ENCODE measurements at places on chromosomes 3 and 15.

DNA sequence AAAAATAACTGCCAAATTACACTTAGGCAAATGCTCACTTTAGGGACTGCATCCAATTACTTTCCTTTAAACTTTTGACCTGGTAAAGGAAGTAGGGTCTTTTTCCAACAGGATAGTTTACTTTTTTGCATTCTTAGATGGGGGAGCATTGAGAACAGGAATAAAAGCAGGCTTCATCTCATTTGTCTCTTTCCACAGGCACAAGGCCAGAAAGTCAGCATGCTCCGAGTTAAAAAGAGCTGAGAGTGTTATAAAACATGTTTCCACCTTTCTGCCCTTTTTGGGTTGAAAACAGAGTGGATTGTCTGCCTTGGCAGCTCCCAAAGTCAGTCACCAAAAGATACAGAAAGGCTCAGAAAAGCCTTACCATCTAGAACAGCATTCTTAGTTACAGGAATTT is 404.9 kb upstream of the ALCAM start:
- no peak for DNase-seq

GRCh38 chr3:28816017-28816416 is 464.9 kb upstream of the RBMS3 start:
- DNase-seq, result no peak

DNA sequence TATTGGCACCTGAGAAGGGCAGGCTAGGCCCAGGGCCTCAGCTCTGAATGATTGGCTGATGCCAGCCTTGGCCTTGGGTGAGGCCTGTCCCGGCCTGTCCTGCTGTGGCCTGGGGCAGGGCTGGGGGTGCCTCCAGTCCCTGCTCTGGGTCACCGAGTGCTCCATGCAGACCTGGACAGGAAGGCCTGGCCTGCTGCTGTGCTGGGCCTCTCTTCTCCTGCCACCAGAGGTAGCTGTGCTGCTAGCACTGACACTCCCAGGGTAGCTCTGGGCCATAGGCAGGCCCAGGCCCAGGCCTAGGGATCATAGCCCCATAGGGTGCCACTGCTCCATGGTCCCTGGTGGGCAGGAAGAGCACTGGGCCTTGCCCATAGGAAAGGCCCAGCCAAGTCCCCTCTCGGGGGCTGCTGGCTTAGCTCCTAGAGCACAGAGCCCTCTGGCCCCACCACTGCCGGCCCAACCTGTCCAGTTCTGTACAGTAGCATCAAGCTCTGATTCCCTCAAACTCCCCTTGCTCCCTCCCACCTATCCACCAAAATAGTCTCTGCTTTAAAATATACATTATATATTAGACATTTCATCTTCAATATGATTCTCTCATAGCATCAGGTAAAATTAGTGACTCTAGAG is 18.2 kb downstream of the ABTB1 start:
- peak; percentile 35 for DNase-seq

DNA sequence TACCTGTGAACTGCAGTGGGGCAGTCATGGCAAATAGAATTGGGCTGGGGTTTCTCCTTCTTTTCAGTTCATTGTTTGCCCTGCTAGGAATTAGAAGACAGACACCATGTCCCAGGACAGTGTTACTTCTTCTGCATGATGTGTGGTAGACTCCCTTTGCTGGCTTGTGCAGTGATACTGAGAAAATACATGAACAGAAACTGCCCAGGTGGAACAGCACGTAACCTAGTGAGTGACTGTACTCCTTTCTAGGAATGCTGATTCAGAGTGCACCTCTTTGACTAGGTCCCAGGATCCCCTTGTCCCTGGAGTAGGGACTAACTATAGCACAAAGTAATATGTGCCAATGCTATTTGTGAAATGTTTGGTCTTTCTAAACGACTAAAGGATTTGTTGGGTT is 10.7 kb upstream of the SLC22A13 start:
- no peak for DNase-seq

GRCh38 chr3:169668957-169669741 is 5.6 kb upstream of the MECOM start:
- DNase-seq, result no peak

DNA sequence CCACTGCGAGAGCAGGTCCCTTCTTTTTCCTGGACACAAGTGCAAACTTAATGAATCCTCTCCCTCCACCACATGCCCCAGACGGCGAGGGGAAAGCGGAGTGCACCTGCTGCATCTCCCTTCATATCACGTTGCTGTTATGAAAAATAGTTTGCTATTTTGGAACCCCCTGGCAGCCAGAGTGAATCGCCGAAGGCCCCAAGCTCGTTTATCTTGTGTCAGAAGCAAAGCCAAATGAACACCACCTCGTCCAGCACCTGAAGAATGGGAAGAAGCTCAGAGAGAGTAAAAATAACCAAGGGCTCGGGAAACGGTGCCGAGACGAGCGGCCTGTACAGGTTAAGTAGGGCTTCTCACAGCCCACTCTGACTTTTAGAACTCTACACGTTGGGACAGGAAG is 394.6 kb upstream of the RORA start:
- DNase-seq, result no peak

DNA sequence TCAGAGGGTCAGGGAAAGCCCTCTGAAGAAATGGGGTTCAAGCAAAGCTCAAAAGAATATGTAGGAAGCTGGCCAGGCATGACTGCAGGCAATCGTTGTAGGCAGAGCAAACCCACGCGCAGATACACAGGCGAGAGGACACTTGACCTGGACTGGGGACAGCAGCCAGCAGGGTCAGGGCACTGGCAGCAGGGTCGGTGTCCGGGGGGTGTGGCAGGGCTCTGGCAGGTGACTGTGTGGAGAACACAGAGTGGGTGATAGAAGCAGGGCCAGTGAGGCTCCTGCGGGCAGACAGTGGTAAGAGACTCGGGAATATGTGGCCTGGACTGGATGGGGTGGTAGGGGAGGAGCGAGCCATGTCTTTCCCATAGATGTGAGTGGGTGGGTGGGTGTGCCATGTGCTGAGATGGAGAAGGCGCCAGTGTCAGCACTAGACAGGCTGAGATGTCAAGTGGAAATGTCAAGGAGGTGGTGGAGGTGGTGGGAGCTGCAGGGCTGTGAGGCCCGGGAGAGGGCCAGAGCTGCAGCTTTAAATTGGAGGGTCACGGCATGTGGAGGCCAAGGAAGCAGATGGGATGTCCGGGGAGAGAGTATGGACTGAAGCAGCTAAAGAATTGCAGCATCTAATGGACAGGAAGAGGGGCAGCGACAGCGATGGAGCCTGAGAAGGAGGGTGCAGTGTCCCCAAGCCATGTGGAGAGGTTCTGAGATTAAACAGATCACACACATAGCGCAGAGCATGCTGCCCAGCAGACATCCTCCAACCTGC is 13.4 kb downstream of the TMEM43 start:
- DNase-seq, result no peak

DNA sequence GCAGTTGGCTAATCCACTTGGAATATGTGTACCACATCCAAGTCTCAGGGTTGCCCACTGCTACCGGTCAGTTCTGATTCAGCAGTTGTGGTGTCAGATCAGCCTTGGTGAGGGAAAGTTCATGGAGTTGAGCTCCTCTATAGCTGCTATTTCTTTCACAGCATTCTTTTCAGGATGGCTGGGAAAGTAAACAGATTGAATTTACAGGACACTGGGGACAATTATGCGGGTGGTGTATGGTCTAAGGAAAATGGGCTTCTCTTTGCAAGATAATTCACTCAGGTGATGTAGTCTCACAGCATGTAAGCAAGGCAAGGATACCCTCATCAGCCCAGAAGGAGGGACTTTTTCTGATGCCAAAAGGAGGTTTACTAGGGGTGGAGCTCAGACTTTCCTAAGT is 249.9 kb downstream of the DOCK3 start:
- DNase-seq, result peak; percentile 77

DNA sequence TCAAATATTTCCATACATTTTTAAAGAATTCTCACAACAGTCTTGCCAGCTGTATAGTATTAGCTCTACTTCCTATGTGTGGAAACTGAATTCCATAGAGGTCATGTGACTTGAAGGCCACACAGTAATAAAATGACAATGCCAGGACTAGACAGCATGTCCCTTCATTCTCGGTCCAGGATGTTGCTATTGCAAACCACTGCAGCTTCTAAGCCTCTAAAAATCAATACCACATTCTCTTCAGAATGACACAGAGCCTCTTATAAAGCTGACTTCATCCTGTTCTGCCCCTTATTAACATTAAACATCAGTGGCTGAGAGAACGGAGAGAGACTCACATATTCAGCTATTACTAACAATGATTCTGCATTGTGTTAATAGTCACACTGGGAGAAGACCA is 240.3 kb upstream of the PEX5L start:
- no peak for DNase-seq

DNA sequence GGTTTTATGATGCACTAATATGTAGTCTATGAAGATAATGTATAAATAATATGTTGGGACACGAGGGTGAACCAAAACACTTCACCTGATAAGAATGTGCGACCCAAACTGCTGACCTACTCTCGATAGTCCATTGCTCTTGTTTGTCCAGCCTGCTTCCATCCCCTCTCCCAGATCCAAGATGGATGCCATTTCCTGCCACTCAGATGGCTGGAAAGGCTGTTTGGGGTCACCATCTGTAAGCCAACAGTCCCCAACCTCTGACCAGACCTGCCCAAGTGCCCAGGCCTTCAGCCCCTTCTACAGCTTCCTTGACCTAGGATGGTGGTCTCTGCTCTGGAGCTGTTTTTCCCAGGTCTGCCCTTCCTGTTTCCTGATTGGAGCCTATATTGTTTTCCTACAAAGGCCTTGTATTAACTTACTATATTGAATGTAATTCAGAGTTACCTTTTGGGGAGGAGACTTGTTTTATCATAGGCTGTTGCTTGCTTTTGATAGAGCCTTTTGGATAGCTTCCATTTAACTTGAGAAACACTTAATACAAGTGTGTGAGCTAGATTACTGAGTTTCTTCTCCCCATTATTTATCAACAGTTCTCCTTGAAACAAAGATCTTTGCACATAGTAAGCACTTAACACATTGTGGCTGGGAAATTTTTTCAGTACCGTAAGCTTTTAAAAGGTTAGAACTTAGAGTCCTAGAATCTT is 5.0 kb upstream of the PAQR9 start:
- DNase-seq, result no peak

GRCh38 chr3:31713816-31714215 is 181.1 kb downstream of the STT3B start:
- DNase-seq, result no peak
